ENCODE measurements at places on chromosomes 2 and 18. TPM values are rescaled to one million over a fixed set of nuclear protein-coding genes. Genes with fewer than 3 reads are reported as not detected.

Gene LRRC30
- total RNA-seq: 6.5 TPM

- H3K27ac ChIP-seq: peak overlapping the region; percentile 91
- H3K4me3 ChIP-seq: peak overlapping the region; percentile 88
- no peaks in the 10 kb centered on the region for H3K27me3 ChIP-seq
- H3K36me3 ChIP-seq: peaks cover 2% of the 10 kb centered on the region
- peaks cover 11% of the 10 kb centered on the region for H3K4me1 ChIP-seq
Observed at GRCh38 chr2:99488539-99489062, 1.2 kb downstream of the REV1 start.

Gene ACTG2
- total RNA-seq: 1.3 TPM

DNA sequence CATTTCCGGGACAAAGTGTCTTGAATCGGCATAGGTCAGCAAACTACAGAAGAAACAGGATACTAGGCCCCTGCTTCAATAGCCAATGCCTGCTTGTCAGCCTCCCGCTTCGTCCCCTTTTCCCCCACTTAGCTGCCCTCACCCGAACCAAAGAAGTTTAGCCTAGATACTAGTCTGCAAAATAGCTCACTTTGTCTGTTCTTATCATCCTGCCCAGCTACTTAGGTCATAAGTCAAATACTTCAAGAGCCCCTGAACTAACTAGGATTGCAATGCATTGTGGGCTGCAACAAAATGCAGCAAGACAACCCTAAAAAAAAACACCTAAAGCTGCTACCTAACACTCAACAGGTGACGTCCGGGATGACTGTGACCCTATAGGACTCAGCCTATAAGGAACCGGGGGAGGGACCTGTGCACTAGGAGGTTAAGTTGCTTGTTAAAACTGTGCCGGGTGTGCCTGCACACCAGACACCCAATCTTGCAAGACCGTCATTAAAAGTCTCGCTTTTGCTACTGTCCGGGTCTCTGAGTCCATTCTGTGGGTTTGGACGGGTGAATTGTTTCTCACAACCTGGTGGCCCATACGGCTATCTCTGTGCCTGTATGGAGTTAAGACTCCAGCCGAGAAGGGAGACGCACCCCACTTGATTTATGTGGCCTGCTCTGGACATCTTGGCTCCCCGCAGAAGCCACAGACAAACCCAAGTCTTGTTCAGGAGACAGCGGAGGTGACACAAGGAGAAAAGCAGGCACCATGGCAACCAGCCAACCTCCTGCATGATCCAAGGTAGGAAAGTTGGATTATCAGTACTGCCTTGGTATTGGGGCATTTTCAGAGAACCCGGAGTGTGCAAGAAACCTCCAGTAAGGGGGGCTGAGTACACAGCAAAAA lies 105.9 kb downstream of the HIBCH start:
- H3K36me3 ChIP-seq: peaks cover 8% of the 10 kb centered on the region
- H3K4me1 ChIP-seq: peaks cover 19% of the 10 kb centered on the region
- no peak for DNase-seq
- no peak overlapping the region for H3K27ac ChIP-seq
- no peak overlapping the region for H3K4me3 ChIP-seq

Gene RUFY4
- 0.27 TPM for total RNA-seq

DNA sequence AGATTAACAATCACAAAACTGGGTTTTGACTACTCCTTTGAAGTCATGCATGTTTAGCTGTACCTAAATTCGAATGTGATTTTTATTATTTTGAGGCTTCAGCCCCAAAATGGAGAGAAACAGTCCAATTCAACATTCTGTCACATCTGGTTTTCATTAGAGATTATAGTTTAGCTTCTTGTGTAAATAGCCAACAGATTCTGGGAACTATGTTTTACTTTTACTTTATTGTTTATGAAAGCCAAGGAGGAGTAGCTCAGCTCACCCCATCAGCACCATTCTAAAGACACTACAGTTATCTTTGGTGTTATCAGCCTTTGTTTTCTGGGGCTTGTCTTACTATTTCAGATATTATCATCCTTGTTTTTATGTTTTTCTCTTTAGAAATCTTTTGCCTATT lies 465.0 kb upstream of the CWC22 start:
- no peak overlapping the region for H3K4me3 ChIP-seq
- no peaks in the 10 kb centered on the region for H3K27me3 ChIP-seq
- no peak overlapping the region for H3K27ac ChIP-seq
- peak; percentile 91 for DNase-seq

DNA sequence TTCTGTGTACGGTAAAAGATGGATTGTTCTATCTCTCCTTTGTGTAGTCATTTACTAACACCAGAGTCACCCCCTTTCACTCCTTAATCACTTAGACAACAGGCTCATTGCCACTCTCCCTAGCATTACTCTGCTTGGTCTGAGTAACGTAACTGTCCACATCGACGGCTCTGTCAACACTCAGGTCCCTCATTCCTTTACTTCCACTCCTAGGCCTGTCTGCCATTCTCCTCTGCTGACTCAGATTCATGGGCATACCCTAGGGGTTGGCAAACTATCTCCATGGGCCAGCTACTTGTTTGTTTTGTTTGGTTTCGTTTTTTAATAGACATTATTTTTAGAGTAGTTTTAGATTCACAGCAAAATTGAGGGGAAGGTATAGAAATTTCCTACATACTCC lies 243.9 kb downstream of the NR4A2 start:
- DNase-seq: no peak
- no peak overlapping the region for H3K27ac ChIP-seq
- no peaks in the 10 kb centered on the region for H3K27me3 ChIP-seq
- no peaks in the 10 kb centered on the region for H3K36me3 ChIP-seq
- no peak overlapping the region for H3K4me3 ChIP-seq

Gene ACMSD
- total RNA-seq: not detected

DNA sequence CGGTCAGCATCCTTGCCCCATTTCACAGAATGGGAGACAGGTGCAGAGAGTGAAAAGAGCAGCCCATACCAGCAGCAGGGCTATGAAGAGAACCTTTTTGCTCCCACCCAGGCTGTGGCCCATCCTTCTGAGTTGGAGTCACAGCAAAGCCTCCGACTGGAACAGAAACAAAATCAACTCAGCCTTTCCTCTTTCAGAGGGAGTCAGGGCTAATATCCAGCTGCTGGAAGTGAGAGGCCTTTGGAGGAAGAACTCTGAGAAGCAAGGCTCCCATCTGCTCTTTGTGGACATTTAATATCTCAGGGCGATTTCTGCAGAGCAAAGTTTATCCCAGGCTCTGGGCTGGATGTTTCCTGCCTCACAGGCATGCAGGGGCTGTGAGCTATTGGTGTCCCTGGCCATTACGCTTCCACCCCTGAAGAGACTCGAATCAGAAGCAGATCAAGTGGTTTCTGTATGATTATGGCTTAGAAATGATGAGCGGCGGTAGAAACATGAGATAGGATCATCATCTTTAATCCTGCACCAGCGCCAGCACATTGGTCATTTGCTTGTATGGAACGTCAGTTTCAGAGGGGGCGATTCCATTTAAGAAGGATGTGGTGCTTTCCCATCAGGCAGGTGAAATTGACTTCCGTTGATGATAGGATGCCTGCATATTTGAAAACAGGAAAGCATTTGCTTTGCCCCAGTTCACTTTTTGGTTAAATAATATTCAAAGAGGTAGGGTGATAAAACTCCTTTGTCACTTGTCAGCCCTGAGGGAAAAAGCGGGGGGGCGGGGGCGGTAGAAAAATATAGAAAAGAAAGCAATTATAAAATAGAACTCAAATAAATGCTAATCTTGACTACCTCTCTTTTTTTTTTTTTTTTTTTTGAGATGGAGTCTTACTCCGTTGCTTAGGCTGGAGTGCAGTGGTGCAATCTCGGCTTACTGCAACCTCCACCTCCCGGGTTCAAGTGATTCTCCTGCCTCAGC lies 152.4 kb downstream of the LRRC30 start:
- H3K4me3 ChIP-seq: no peak overlapping the region
- H3K4me1 ChIP-seq: no peaks in the 10 kb centered on the region
- no peaks in the 10 kb centered on the region for H3K36me3 ChIP-seq
- no peak overlapping the region for H3K27ac ChIP-seq
- no peaks in the 10 kb centered on the region for H3K27me3 ChIP-seq

DNA sequence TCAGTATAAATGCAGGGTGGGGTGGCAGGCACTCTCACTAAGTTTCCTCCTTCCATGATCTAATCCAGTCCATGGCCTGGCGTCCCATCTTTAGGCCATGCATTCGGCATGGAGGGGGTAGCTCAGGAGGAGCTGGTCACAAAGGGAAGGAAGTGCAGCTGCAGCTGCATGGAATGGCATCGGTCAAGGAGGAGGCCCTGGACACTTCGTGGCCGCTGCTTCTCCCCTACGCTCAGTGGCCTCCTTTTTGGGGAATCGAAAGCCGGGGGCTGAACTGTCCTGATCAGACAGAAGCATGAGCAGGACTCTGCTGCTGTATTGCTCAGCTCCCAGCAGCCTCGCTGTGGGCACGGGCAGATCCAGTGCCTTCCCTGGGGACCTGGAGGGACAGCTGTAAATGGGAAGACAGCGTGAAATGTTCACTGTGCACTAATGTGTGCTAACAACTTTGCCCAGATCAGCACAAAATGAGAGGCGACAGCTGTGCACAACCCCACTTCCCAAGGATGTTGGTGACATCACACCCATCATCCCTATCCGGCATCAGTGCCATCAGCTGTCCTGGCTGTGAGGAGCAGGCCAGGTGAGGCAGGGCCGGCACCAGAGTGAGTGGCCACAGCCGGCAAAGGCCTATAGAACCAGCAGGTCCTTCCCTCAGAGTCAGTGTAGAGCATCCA lies 520.1 kb upstream of the RAB6C start:
- H3K36me3 ChIP-seq: no peaks in the 10 kb centered on the region
- no peak overlapping the region for H3K4me3 ChIP-seq
- peak; percentile 65 for DNase-seq
- no peaks in the 10 kb centered on the region for H3K27me3 ChIP-seq

GRCh38 chr2:150769421-150769820 lies 282.0 kb upstream of the RND3 start:
- no peaks in the 10 kb centered on the region for H3K36me3 ChIP-seq
- no peak overlapping the region for H3K27ac ChIP-seq
- H3K27me3 ChIP-seq: no peaks in the 10 kb centered on the region
- no peaks in the 10 kb centered on the region for H3K4me1 ChIP-seq
- no peak overlapping the region for H3K4me3 ChIP-seq

DNA sequence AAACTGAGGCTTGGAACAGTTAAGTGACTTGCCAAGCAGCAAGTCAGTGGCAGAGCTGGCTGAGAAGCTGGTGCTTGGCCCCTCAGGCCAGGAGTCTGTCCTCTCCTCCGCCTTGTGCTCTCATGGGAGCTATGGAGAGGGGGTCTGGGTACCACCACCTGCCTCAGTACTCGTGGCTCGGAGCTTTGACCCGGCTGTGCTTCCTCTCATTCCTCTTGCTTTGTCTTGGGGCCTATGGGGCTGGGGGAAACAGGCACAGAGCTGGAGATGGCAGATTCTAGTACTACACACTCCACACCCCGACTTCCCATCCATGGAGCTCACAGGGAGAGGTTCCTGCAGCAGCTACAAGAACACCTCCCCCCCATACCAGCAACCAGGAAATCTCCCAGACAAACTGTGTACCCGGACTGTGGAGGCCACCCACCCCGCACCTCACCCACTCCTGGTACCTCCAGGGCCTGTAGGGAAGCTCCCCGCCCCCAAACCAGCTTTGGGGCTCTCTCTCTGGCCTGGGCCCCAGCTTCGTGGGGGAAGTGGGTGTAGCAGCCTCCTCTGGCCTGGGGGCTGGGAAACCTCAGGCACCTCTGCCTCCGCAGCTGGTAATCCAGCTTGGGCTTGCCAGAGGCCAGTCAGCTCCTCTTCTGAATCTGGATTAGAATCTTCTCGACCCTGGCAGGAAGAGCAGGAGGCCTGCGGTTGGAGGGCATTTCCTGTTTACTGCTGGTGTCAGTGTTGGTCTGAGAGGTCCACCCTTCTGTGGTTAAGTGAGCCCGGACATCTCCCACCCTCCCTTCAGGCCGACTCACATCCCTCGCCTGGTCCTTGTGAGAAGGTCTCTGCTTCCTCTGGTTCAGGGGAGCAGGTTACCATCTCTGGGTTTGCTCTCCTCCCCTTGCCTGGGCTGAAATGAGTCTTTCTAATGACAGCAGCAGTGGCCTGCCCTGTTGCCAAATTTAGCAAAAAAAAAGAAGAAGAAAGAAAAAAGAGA lies 22.3 kb upstream of the RHOB start:
- H3K36me3 ChIP-seq: no peaks in the 10 kb centered on the region
- no peaks in the 10 kb centered on the region for H3K27me3 ChIP-seq
- peaks cover 67% of the 10 kb centered on the region for H3K4me1 ChIP-seq
- peak overlapping the region; percentile 62 for H3K27ac ChIP-seq
- H3K4me3 ChIP-seq: no peak overlapping the region

Gene MYO1B
- total RNA-seq: 94.1 TPM

DNA sequence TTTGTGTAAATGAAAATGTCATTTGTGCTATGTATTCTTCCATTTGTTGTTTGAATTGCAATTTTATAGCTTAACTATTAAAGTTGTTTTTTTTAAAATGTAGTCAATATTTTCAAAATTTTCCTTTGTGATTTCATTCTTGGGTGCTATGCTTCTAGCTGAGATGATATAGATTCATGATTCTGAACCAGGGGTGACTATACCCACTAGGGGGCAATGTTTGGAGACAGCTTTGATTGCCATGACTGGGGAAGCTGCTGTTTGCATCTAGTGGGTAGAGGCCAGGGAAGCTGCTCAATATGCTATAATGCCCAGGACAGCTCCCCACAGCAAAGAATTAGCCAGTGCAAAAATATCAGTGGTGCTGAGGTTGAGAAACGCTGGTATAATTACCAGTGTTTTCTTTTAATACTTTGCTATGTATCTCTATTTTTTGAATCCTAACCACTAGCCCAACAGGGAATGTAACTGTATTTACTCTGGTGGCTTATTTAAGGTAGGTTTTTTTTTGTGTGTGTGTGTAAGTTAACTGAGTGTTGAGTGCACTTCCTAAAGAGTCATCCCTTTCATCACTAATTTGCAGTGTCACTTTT lies 99.7 kb downstream of the MEP1B start:
- no peak overlapping the region for H3K4me3 ChIP-seq
- H3K4me1 ChIP-seq: no peaks in the 10 kb centered on the region
- H3K27ac ChIP-seq: no peak overlapping the region

- H3K27me3 ChIP-seq: no peaks in the 10 kb centered on the region
- H3K27ac ChIP-seq: no peak overlapping the region
- peaks cover 11% of the 10 kb centered on the region for H3K4me1 ChIP-seq
Observed at GRCh38 chr2:23698721-23699579, 228.0 kb downstream of the ATAD2B start.

- no peak overlapping the region for H3K4me3 ChIP-seq
- H3K27me3 ChIP-seq: no peaks in the 10 kb centered on the region
- H3K27ac ChIP-seq: no peak overlapping the region
- peaks cover 4% of the 10 kb centered on the region for H3K4me1 ChIP-seq
Observed at GRCh38 chr2:109428281-109428680, 185.5 kb downstream of the SEPTIN10 start.

- H3K36me3 ChIP-seq: no peaks in the 10 kb centered on the region
- DNase-seq: no peak
- no peak overlapping the region for H3K4me3 ChIP-seq
- H3K27ac ChIP-seq: no peak overlapping the region
- no peaks in the 10 kb centered on the region for H3K27me3 ChIP-seq
Observed at GRCh38 chr2:222352981-222353380, 54.2 kb upstream of the PAX3 start.

DNA sequence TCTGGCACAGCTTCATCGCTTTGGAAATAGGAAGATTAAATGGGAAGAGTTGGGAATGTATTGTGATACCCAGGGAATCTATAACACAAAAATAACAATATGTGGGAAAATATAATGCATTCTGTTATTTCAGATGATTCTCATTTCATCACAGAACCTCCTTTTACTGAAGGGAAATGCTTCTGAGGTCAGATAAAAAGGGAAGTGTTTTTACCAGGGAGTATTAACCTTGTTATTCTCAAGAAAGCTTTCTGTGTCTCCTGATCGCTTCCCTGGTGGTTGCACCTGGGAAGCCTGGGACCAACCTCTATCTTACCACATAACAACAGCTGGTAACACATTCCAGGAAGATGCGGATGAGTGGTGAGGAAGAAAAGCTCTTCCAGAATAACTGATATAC lies 47.2 kb downstream of the SCG2 start:
- H3K4me3 ChIP-seq: no peak overlapping the region
- H3K36me3 ChIP-seq: no peaks in the 10 kb centered on the region
- DNase-seq: no peak
- H3K27ac ChIP-seq: no peak overlapping the region
- no peaks in the 10 kb centered on the region for H3K4me1 ChIP-seq

All from muscle of leg (tissue), 16 donors.